ENCODE measurements at places on chromosomes 13 and 19. TPM values are rescaled to one million over a fixed set of nuclear protein-coding genes. Genes with fewer than 3 reads are reported as not detected.
A peak's percentile ranks its signal among the peaks of the same experiment; 100 is the strongest.

Gene SIGLEC6
- 0.52 TPM for polyA plus RNA-seq

Gene ZNF560
- 0.62 TPM for polyA plus RNA-seq

GRCh38 chr19:34254698-34255432, 511 bp downstream of the GARRE1 start:
- DNase-seq: no peak

- no peak for DNase-seq
These were observed 8.5 kb upstream of the PROZ start for GRCh38 chr13:113149711-113150549.

- no peak for DNase-seq
These were observed 2.3 kb downstream of the KISS1R start for GRCh38 chr19:919199-920050.

DNA sequence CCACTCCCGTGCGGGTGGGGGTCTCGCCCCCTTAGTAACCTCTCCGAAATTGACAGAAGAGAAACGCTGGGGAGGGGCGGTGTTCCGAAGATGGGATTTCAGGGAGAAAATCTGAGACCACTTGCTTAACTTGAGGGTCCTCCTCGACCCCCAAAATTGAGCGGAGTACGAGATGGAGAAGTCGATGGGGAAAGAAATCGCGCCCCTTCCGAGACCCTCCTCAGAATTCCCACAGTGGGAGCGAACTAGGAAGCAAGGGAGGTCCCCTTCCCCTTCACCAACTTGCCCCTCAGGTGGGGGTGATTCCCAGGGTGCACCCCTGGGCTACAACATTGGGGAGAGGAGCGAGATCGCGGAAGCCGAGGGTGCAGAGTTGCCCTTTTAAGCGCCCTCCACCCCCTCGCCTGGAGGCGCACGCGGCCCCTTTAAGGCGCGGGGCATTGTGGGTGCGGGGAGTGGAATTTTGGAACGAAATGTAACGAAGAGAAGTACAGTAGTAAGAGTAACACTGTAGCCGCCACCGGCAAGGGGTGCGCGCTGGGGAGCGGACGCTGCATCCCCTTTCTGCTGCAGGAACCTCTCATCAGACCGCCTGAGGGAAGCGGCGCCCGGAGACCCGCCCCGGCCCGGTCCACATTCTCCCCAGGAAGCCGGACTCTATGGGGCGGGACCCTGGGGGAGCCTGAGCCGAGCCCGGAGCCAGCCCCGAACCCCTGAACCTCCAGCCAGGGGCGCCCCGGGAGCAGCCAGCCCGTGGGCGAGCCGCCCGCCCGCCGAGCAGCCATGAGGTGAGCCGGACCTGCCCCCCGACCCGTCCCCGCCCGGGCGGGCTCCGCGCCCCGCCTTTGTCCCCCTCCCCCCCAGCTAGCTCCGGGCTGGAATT, at the start of gene VASP:
Gene VASP (plus strand): TSS at position 491 of the 883 bp plus-strand sequence. CDS start 293 bp downstream, at position 784.
- DNase-seq: peak; percentile 70
